ENCODE measurements at places on chromosomes 11 and 22.

DNA sequence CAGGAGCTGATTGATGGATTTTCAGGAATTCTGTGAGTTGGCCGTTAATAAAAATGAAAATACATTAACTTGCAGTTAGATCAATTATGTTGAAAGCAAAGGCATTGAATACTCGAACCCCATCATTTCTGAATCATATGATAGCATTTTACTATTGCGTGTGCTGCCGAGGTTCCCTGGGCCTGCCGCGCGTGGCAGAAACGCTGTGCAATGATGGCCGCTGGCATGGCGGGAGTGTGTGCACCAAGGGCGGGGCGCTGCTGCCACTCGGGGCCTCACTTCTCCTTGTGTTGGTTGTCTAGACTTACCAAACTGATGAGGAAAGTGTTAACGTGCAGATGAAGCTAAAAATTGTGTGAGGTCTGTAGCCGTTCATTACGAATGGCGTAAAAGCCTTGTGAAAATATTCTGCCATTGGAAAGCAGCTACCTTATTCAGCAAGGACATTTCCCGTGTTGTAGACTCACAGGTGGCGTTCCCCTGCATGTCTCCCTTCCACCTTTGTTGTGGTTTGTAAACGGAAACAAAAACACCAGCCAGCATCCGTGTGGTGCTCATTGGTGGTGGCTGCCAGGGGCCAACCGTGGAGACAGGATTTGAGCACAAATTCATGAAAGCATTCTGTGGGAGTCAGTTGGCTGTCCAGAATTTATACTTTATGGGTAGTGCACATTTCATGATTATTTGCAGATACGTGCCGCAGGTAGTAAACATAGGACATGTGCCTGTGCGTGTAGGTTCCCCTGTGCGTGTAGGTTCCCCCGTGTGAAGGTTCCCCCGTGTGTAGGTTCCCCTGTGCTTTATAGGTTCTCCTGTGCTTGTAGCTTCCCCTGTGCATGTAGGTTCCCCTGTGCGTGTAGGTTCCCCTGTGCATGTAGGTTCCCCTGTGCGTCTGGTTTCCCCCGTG, 5.9 kb upstream of the GRAMD4 start:
- DNase-seq = no peak

GRCh38 chr11:58965246-58965985, 26.1 kb downstream of the GLYATL1 start:
- peak; percentile 63 for DNase-seq

GRCh38 chr22:28815111-28815510, 14.7 kb upstream of the XBP1 start:
- DNase-seq = no peak

GRCh38 chr11:131658952-131659351, 288.5 kb downstream of the NTM start:
- no peak for DNase-seq

GRCh38 chr22:35540595-35541253, at the start of gene RASD2:
TSS of gene RASD2 (plus strand) at chr22:35540831. CDS start at chr22:35546810, 5,979 bp downstream.
- DNase-seq = peak; percentile 47

GRCh38 chr11:47538741-47539565, 14.0 kb downstream of the CELF1 start:
- no peak for DNase-seq

DNA sequence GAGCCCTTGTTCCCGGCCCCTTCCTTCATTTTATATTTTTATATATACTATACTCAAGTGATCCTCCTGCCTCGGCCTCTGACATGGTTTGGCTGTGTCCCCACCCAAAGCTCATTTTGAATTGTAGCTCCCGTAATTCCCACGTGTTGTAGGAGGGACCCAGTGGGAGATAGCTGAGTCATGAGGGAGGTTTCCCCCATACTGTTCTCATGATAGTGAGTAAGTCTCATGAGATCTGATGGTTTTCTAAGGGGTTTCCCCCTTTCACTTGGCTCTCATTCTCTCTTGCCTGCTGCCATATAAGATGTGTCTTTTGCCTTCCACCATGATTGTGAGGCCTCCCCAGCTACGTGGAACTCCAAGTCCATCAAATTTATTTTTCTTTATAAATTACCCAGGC, 7.2 kb upstream of the ZNF280A start:
- no peak for DNase-seq

Measured in ELR (cell line).